CD4-positive, alpha-beta T cell treated with Interleukin-15 for 1 hour (primary cell): ENCODE measurements at places on chromosomes 4 and X.

GRCh38 chr4:138190452-138190858, 51.7 kb downstream of the SLC7A11 start:
- no peak for DNase-seq

GRCh38 chrX:19212037-19212436, 89.8 kb upstream of the ADGRG2 start:
- DNase-seq, result no peak

DNA sequence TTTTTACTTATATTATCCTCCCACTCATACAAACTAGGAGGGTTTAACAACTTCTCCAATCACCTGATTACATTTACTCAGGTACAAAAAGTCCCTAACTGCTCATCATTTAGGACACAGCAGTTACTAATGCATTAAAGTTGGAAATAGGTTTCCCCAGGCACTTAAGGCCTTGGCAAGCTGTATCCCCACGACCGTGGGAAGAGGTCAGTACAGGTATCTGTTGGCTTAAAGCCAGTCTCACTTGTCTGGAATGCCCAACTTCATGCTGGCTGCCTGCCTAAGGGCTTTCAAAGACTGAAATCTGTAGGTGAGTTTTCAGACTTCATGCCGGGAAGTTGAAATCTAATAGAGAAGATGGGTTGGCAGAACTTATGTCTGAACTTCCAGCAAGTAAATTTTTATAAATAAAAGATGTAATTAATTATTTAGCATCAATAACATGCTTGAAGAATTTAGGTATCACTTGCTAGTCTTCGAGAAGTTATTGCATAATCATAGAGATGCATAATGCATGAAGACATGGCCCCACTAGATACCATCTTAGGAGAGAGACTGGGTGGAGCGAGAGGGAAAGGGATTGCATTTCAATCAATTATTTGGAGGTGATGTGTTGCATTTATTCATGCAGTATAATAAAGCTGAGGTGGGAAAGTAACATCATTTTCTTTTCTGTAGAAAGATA, 54.2 kb downstream of the SCD5 start:
- DNase-seq, result no peak

GRCh38 chr4:137420901-137421396, 111.3 kb downstream of the PCDH18 start:
- DNase-seq, result no peak

DNA sequence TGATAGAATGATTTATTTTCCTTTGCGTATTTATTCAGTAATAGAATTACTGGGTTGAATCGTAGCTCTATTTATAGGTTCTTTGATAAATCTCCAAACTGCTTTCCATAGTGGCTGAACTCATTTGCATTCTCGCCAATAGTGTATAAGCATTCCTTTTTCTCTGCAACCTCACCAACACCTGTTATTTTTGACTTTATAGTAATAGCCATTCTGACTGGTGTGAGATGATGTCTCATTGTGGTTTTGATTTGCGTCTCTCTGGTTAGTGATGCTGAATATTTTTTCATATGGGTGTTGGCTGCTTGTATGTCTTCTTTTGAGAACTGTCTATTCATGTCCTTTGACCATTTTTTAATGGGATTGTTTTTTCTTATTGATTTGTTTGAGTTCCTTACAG, 160.7 kb downstream of the MID1IP1 start:
- DNase-seq, result no peak

- DNase-seq, result no peak
Observed at GRCh38 chr4:124803641-124804040, 91.1 kb upstream of the ANKRD50 start.

- no peak for DNase-seq
Observed at GRCh38 chrX:120228187-120228908, 22.3 kb upstream of the ZBTB33 start.

DNA sequence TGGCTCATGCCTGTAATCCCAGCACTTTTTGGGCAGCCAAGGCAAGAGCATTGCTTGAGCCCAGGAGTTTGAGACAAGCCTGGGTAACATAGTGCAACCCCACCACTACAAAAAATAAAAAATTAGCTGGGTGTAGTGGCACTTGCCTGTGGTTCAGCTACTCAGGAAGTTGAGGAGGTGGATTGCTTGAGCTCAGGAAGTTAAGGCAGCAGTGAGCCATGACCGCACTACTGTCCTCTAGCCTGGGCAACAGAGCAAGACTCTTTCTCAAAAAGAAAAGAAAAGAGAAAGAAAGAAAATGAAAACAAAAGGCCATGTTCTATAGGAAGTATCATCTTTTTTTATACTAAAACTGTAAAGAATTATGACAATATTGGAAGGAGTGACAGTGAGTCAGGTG, 38.5 kb downstream of the NEK1 start:
- no peak for DNase-seq

- no peak for DNase-seq
Observed at GRCh38 chr4:13441506-13441905, 42.6 kb downstream of the RAB28 start.

DNA sequence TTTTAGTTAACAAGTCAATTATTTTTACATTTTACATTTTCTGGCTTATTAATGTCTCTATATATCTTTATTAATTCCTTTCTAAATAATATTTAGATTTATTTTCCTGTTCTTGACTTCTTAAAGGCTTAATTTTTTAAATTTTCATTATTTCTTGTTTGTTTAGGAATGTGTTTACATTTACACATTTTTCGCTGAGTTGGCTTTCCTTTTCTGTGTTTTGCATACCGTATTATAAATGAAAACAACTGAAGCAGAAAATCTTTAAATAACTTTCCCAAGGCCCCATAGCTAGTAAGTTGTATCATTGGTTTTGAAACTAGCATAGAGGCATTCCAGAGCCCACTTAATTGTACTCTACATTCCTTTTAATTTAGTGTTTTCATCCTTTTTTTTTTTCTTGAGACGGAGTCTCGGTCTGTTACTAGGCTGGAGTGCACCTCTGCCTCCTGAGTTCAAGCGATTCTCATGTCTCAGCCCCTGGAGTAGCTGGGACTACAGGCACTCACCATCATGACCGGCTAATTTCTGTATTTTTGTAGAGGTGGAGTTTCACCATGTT, 261.6 kb downstream of the IQCM start:
- no peak for DNase-seq

- DNase-seq, result no peak
Observed at GRCh38 chr4:42953321-42953720, 60.8 kb downstream of the GRXCR1 start.

GRCh38 chrX:12814420-12814819, 23.2 kb downstream of the PRPS2 start:
- DNase-seq, result peak; percentile 27

GRCh38 chrX:123803331-123803983, 56.4 kb upstream of the XIAP start:
- peak; percentile 46 for DNase-seq

DNA sequence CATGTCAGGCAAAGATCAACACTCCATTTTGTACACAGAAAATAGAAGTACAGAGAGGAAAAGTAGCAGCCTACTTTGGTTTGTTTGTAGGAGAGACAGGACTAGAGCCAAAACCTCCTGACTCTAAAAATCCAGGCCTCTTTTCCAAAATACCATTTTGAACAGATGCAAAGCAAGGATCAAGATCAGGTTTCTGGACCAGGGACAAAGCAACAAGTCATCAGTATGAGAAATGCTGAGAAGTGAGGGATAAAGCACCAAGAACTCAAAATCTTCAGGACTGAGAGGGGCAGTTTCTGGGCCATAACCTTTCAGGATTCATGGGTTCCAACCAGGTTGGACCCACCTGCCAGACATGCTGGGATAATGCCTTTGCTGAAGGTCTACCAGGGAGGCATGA, 36.6 kb upstream of the MBTPS2 start:
- no peak for DNase-seq

- DNase-seq, result no peak
Observed at GRCh38 chr4:188161167-188161566, 21.9 kb downstream of the TRIML1 start.

DNA sequence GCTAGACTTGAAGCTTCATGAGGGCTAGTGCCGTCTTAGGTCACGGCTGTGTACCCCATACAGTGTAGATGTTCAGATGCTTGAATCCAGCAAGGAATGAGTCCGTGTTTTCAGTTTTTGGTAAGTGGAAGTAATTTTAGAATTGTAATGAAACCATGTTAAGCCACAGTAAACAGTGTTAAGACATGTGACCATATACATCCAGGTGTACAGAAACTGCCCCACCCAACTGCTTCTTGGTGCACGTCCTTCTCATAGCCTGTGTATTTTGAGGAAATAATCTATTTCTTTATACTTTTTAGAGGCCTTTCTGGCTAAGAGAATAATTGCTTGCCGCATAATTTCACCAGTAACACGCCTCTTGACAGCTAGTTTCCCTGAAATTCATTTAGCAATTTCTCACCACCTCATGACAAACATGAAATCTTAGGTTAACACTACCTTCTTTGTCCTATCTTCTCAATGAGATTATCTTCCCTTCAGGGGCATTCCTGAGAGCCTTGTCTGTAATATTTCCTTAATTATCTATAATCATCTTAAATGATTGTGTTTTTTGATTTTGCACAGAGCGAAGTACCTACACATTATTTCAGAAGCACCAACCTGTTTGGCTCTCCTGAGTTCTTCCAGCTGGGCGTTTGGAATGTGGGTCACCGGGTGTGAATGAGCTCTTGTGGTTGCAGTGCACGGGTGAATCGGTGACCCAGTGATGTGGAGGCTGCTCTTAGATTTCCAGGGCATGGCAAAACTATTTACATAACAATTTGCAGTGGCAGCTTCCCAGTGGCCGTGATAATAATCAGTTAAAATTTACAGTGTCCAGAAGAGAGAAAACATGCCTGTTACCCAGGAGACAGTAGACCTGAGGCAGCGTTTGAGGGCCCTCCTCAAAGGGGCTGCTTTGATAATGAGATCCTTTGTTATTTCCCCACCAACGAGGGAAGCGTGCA, 50.2 kb upstream of the TADA2B start:
- no peak for DNase-seq

GRCh38 chrX:40109288-40110008, 11.7 kb upstream of the BCOR start:
- no peak for DNase-seq

- DNase-seq, result no peak
Observed at GRCh38 chrX:41526925-41527324, 79.8 kb downstream of the NYX start.

DNA sequence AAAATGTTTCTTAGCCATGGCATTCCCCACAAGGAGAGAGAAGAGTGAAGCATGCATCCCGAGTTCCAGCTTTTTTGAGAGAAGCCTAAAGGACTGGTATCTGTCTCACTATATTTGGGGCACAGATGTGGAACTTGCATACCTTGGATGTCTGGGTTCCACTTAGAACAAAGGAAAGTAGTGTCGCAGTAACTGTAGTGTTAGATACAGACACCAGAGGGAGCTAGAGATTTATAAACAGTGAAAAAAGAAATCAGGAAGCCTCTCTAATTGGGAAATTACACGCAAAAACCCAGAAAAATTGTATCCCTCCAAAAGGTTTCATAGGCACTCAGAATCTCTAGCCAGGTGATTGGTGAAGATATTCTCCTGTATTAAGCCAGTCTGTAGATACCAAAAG, 34.4 kb downstream of the AGTR2 start:
- no peak for DNase-seq

GRCh38 chrX:7889680-7890079, 37.5 kb downstream of the PNPLA4 start:
- no peak for DNase-seq

- no peak for DNase-seq
Observed at GRCh38 chr4:184821242-184821641, 4.5 kb downstream of the ACSL1 start.

DNA sequence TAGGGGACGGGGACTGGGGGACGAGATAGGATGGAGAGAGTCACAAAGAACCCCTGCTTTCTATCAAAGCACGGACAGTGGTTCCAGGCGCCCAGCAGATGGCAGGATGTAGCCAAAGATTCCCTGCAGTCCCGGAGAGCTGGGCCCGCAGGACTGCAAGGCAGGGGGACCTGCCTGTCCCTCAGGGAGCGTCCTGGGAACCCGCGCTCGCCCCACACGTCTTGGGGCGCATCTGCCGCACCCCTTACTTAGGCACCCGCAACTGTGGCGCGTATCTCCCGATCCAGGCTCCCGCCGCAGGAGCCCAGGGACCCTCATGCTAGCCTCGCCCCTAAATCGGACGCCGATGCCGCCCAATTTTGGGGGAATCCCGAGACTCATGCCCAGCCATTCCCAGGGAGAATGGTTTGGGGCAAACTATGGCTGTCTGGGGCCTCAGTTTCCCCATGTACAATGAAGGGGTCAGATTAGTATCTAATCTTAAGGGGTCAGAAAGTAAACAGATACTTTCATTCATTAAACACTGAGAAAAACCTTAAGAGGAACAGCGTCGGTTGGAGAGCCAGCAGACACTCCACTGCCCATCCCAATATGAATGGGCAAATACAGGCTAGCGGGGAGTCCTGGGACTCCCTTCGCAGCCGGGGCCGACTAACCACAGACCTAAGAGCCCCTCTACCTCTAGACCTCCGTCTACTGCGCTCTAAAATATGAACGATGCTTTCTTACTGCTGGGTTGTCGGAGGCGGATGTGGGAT, 581 bp upstream of the STK32B start:
- DNase-seq, result peak; percentile 43

- no peak for DNase-seq
Observed at GRCh38 chr4:105859233-105859632, 36.0 kb upstream of the NPNT start.

DNA sequence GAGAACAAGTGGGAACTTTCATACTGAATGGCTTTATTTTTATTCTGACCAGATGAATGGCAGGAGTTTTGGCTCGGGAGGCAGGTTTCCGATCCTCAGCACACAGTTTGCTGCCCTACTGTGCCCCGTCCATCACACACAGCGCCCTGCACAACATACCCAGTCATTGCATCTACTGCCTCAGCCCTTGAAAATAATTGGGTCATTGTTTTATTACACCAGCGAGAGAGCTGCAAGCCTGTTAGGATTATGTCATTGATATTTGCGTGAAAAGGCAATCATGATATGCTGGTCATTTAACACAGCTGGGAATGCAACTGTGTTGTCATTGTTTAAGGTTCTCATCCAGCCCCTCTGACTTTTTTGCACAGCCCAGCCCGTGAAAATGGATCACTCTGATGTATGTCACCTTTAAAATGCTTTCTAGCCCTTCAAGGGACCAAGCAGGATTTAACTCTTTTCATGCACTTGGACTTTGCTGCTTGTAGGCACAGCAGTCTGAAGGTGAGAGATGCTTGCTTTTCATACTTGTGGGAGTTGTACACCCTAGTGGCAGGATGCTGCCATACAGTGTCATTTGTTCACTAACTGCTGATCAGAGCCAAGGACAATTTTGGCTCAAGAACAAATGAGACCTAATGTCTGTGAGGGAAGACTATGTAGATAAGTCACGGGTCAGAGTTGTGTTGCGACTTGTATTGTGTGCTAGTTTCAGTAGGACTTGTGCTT, 62.3 kb downstream of the RTL9 start:
- DNase-seq, result no peak

- DNase-seq, result peak; percentile 46
Observed at GRCh38 chr4:14269824-14270223, 642.3 kb upstream of the BOD1L1 start.

DNA sequence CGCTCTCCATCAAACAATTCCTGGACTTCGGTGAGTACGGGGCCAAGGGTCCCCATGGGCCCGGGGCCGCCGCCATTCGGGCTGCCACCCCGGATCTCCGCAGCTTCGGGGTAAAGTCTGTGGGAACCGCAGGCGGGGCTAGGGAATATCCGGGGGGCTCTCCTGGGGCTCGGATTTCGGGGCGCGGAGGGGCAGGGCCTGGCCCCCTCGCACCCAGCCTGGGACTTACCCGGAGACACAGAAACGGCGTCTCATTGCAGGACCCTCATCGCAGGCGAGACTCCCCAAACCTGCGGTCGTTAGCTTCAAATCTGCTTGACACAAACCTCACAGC, 413 bp downstream of the PDK3 start:
- no peak for DNase-seq

- DNase-seq, result no peak
Observed at GRCh38 chr4:74474345-74475090, 29.6 kb downstream of the AREG start.

- no peak for DNase-seq
Observed at GRCh38 chr4:128715616-128716015, 93.9 kb upstream of the JADE1 start.
